Spleen (tissue), 13 donors: ENCODE measurements at places on chromosomes 7 and 10. TPM values are rescaled to one million over a fixed set of nuclear protein-coding genes. Genes with fewer than 3 reads are reported as not detected.

Gene IFIT1B
- total RNA-seq = 6.3 TPM

DNA sequence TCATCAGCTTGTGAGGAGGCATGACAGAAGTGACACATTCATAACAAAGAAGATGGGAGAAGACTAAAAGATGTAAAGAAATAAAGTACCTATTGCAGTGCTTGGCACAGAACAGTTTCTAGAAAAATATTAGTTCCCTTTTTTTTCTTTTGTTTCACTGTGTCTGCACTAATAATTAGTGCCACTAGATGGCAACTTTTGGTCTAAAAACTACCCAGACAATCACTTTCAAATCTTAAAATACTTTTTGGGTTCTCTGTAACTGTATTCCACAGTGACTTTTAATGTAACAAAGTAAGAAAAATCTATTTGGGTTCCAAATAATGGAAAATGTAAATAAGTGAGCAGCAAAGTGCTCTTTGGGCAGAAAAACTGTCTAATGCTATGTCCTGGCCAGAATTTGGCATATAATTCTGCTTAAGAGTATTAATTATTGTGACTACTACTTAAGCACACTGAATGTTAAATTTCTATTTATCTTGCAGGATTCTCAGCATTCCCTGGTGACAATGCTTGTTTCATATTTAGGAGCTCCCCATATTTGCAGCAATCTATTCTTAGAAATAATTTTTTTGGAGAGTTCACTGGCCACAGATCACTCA lies 134.8 kb upstream of the KIF5B start:
- DNase-seq = no peak

Gene CYP3A4
- total RNA-seq = not detected

DNA sequence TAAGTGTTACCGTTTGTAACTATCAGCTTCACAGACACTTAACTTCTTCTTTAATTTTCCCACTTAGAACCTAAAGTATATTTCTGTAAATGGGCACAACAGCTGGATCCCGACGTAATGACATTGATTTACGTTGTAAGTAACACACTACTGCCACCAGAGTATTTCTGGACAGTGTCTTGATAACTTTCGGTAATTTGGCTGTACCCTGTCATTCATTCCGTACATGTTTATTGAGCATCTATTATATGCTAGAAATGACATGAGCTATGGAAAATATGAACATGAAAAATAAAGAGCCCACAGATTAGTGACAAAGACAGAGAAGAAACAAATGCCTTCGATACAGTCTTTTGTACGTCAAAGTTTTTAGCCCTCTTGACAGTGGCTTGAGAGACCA lies 291.4 kb downstream of the CCDC3 start:
- no peak for DNase-seq

GRCh38 chr7:157715071-157715937 lies 378.5 kb downstream of the DNAJB6 start:
- peak; percentile 65 for DNase-seq

Gene IDI2
- not detected for total RNA-seq

DNA sequence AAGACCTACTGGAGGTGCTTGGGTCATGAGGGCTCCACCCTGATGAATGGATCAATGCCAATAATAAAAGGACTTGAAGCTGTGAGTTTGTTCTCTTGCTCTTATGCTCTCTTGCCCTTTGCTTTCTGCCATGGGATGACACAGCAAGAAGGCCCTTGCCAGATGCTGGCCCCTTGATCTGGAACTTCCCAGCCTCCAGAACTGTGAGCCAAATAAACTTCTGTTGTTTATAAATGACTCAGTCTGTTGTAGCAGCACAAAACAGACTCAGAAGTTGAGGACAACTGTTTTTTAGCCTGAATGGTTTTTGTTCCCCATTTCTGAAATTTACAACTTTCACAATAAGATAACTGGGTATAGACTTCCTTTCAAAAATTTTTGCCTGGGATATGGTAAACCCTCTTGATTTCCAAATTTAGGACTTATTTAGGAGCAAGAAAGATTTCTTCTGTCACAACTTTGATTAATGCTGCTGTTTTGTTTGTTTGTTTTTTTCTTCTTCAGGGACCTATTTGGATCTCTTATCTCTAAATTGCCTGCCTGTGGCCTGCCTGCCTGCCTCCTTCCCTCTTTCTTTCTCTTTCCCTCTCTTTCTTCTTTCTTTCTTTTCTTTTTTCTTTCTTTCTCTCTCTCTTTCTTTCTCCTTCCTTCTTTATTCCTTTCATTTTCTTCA lies 12.1 kb downstream of the ENTPD1 start:
- no peak for DNase-seq

Gene PIP
- total RNA-seq = not detected

Gene RAMP3
- 27.8 TPM for total RNA-seq

DNA sequence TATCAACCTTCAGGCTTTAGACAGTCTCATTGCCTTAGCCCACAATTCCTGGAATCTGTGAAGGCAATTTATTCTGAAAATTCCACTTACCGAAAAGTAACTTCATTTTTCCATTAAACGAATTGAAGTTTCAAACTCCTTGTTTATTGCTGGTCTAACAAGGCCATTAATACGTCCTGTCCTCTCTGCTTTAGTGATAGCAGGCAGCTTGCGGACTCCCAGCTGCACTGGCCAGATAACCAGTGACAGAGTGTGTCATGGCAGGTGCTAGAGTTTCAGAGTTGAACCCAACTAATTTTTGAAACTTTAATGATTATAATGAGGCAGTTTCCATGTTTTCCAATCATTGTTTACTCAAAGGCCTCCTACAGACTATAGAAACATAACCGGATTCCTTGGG lies 31.1 kb downstream of the LOXL4 start:
- no peak for DNase-seq

- DNase-seq = no peak
Observed at GRCh38 chr10:88012641-88013040, 149.2 kb downstream of the PTEN start.

GRCh38 chr10:97059006-97059871 lies 126.5 kb downstream of the SLIT1 start:
- DNase-seq = peak; percentile 37

Gene SLC13A4
- not detected for total RNA-seq
